ENCODE measurements at places on chromosomes 16 and 17.

GRCh38 chr17:83069931-83070742, 9.3 kb upstream of the METRNL start:
- DNase-seq, result no peak

DNA sequence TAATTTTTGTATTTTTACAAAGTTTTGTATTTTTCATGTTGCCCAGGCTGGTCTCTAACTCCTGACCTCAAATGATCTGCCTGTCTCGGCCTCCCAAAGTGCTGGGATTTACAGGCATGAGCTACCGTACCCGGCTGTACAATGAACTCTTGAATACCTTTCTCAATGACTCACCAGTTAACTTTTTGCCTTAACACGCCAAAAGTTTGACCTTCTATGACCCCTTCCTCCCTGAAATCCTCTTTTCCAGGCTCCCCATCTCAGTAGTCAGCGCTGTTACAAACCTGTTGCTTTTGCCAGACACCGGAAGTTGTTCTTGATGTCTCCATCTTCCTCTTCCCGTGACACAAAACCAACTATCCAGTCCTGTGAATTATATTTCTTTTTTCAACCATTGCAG, 158.1 kb upstream of the ASIC2 start:
- DNase-seq, result no peak

DNA sequence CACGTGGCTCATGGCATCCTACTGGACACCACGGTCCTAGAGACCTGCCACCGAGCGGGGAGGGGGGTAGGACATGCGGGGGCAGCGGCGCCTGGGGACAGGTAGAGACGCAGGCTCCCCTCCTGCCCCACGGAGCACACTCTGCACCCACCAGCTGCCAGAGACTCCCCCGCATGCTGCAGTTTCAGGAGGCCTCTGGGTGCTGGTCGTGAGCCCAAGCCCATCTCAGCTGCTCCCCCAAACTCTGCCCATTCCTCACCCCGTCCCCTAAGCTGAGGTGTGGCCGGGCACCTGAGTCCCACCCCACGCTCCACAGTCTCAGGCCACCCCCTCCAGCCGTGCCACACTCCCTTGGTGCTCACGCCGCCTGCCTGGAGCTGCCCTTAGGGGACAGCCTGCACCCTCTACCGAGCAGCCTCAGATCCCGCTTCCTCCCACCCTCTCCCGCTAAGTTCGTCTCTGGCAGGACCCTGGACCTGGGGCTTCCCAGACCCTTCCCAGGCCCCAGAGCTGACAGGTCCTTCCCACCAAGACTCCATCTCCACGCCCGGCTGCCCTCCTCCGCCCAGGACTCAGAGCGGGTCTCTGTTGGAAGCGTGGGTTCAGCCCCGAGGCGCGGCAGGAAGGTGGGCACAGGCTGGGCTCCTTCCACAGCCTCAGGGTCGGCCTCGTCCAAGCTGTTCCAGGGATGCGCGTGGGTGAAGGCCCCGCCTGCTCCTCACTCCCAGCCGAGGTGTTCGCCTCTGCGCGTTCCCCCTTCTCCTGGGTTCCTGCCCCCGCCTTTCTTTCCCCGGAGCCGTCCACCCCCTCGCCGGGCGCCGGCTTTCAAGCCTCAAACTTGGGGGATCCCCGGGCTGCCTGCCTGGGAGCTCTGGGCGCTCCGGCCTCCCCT, 1.3 kb downstream of the RAB40B start:
- no peak for DNase-seq

- DNase-seq, result no peak
These were observed 90.8 kb downstream of the ADCY9 start for GRCh38 chr16:4025428-4025827.

GRCh38 chr16:75789237-75789636, 62.9 kb upstream of the CPHXL start:
- DNase-seq, result no peak

GRCh38 chr17:3882276-3882675, 10.6 kb downstream of the CAMKK1 start:
- no peak for DNase-seq

DNA sequence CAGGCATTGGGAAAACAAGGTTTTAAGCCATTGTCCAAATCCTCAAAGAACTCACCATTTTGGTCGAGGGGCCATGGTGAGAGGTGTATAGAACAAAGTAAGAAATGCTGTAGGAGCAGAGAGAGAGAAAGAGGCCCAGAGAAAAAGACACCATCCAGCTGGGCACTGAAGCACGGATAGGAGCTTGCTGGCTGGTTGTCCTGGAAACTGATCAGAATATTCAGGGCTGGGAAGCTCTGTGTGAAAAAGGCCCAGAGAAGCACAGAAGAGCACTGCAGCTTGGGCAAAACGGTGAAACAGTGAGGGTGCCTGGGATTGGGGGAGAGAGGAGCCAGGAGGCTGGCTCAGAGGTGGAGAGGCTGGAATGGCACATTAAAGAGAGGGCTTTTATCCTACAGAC, 16.5 kb downstream of the HS3ST3B1 start:
- no peak for DNase-seq

GRCh38 chr17:15414532-15415306, 52.7 kb downstream of the CDRT4 start:
- no peak for DNase-seq

DNA sequence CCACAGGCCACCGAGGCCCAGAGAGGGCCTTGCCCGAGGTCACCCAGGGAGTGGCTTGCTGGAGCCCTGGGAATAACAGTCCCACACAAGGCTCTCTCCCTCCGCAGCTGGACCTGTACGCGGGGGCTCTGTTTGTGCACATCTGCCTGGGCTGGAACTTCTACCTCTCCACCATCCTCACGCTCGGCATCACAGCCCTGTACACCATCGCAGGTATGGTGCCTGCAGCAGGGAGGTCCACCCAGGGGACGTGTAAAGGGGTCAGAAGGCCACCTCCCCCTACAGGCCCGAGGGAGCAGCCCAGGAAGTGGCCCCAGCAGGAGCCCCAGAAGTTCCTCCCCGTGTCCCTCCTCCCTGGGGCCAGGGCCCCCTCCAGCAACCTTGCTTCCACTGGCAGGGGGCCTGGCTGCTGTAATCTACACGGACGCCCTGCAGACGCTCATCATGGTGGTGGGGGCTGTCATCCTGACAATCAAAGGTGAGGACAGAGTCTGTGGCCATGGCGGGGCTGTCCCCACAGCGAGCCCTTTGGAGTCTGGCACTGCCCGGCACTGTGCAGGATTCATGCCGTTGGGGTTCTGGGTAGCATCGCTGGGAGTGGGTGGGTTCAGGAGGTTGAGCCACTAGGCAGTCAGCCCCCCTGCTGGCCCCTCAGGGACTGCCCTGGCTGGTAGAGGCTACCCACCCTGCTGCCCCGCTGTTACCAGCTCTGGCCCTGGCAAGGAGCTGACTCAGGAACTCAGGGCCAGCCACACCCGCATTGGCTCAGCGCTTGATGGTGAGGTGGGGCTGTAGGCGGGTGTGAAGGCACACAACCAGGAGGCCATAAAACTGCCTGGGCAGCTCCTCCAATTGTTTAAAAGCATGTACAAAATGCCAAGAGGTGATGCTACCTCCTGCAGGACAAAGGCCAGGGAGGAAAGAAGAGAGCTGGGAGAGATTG, 17.3 kb downstream of the SLC5A10 start:
- DNase-seq, result no peak

DNA sequence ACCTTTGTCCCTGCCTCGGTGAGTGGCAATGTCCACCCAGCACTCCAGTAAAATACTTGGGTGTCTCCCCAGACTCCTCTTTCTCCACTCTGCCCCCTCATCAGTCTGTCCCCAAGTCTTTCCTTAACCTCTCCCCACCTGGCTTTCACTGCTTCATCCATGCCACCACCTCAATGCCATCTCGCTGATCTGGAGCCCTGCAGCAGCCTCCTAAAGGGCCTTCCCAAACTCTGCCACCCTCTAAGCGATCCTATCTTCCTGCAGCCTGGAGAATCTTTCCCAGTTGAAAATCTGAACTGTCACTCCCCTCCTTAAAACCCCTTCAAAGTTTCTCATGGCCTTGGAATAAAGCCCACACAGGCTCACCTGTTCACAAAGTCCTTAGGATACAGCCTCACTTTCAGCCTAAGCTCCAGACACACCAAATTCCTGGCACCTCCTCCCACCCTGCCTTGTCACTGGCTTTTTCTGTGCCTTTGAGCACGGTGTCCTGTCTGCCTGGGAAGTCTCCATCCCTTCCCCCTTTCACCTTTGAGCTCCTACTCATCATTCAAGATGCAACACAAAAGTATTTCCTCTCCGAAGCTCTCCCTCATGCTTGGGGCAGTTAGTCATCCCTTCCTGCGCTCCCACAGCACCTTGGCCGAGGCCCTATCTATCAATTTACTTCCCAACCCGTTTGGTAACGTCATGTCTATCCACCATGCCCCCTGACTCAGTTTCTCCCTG, 2.8 kb downstream of the WNK4 start:
- no peak for DNase-seq

GRCh38 chr16:14020141-14020540, 51.0 kb upstream of the MRTFB start:
- no peak for DNase-seq

- DNase-seq, result no peak
These were observed 5.5 kb downstream of the OR4D1 start for GRCh38 chr17:58153671-58154070.

GRCh38 chr17:8875957-8876356, 8.5 kb upstream of the PIK3R6 start:
- DNase-seq, result no peak

DNA sequence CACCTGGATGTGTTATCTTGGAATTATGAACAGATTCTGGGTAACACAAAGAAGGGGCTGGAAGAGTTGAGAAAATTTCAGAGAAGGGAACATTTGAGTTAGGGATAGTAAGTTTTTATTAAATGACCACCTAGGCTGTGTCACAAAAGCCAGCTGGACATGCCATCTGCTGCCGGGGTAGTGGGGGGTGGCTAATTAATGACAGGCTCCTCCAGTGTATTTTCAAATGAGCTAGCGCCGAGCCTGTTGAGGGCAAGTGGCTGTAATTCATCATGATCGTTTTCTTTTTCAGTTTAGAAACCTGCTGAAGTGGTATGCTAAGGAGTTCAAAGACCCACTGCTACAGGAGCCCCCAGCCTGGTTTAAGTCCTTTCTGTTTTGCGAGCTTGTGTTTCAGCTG, 6.2 kb downstream of the TMEM97 start:
- no peak for DNase-seq

GRCh38 chr16:79714440-79714839, 113.9 kb upstream of the MAF start:
- no peak for DNase-seq

- no peak for DNase-seq
These were observed 446.2 kb downstream of the HS3ST4 start for GRCh38 chr16:26137956-26138355.

DNA sequence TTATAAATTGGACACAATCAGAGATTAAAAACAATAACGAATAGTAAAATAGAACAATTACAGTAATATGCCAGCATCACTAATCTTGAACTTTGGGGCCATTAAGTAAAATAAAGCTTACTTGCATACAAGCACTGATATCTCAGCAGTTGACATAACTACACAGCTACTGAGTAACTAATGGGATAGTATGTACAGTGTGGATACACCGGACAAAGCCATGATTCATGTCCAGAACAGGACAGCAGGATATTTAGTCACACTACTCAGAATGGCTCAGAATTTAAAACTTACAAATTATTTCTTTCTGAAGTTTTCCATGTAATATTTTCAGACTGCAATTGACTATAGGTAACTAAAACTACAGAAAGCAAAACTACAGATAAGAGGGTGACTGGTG, 427.5 kb downstream of the CDH13 start:
- DNase-seq, result no peak

DNA sequence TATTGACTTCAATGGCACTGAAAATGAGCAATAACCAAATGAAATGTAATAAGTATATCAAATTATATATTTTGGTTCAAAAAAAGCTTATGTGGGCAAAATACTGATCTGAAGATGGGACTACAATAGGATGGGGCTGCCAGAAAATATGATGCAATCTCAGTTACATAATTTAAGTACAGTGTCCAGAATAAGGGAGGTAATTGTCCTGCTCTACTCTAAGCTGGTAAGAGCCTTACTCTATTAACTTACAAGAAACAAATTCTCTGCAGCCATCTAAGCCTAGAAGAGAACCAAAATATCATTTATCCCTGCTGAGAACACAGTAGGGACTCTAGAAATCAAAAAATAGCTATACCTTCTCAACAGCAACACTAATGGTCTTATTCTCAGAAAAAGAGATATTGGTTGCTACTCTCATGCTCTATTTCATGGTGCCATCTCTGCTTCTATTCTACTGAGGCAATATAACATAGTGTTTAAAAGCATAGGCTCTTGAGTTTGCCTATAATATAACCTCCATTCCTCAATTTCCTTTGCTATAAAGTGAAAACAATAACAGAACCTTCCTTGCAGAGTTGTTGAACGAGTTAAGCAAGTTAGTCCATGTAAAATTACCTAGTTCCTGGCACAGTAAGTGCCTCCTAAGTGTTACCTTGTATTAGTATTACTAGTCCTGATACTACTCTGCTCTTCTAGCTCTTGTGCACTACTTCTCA, 19.9 kb downstream of the NQO1 start:
- DNase-seq, result no peak

DNA sequence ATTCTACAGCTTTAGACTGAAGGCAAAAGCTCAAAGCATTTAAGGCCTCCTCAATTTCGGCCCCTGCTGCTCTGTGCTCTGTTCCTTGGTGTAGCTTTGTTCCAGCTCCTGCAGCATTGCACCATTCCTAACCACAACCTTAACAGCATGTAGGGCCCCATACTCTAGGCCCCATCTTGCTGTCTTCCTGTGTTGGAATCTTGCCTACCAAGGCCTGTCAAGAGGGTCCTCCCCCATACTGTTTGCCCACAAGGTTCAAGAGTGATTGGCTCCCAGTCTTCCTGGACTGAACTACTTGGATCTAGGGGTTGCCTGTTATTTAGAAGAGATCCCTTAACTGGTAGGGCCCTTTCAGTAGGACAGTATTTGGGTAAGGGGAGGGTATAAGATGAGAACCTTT, 26.8 kb downstream of the TRPV2 start:
- DNase-seq, result no peak

DNA sequence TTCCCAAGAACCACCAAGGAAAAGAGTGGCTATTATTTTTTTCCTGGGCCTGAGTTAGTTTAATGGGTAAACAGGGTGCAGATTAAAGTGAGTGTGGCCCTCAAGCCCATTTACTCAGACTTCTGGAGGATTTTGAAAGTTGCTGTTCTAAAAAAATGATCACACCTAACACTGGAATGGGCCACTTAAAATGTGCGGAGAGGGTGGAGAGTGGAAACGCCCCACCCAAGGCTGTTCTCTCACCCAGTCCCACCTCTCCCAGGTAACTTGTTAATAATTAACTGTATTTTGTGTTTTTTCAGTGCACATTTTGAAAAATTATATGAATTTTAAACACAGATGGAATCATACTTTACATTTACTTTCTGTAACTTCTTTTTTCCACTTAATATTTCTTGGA, 5.4 kb downstream of the HIRIP3 start:
- no peak for DNase-seq

- no peak for DNase-seq
These were observed 96.0 kb downstream of the YPEL2 start for GRCh38 chr17:59427425-59427921.

- DNase-seq, result no peak
These were observed 119.0 kb upstream of the CDC42EP4 start for GRCh38 chr17:73430848-73431247.
